ENCODE measurements at places on chromosomes 7 and 10.

DNA sequence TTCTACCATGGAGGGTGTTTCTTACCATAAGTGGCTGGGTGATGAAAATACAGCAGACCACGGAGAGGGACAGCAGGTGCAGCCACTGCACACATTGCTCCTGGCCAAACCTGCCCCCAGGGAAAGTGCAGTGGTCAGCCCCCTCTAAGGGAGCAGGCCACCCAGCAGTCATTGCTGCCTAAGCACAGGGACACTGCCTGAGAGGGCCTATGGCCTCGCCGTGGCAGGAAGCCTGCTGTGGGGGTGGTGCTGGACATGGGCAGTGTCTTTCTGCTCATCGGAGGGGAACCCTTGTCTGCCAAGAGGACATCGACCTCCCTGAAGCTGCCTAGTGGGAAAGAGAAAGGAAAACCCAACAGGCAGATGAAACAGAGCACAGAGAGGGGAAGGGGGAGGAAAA lies 118.3 kb downstream of the PKD1L1 start:
- DNase-seq = no peak

- no peak for DNase-seq
Observed at GRCh38 chr10:44873160-44873559, 38.0 kb upstream of the TMEM72 start.

DNA sequence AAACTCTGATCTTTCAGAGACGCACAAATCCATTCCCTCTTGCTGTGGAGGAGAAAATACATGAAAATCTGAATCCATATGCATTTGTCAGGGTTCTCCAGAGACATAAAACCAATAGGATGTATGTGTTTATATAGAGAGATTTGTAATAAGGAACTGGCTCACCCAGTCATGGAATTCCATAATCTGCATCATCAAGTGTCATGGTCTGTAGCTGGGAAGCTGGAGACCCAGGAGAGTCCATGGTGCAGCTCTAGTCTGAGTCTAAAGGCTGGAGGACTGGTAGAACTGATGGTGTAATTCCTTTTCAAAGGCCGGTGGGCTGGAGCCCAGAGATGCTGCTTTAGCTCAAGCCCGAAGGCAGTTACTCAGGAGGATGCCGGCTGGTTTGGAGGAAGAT lies 134.0 kb downstream of the TCF7L2 start:
- DNase-seq = no peak

DNA sequence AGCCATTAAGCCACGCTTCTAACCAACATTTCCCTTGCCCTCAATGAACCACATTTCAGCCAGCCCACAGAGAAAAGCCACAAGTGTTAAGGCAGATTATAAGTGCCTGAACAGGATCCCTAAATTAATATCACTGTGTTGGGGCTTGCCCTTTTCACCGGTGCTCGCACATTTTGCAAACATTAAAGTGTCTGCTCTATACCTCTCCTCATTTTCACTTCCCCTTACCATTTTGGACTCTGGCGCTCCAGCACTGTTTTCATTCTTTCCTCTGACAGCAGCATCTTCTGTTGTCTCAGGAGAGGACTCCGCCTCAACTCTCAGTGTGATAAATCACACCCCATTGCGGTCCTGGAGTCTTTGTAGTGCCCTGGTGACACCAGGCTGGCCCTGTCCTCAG lies 274.2 kb downstream of the BAMBI start:
- no peak for DNase-seq
